ENCODE measurements at places on chromosomes 4 and X.

- DNase-seq, result no peak
Measured at GRCh38 chr4:54041100-54041499, 23.3 kb downstream of the CHIC2 start.

DNA sequence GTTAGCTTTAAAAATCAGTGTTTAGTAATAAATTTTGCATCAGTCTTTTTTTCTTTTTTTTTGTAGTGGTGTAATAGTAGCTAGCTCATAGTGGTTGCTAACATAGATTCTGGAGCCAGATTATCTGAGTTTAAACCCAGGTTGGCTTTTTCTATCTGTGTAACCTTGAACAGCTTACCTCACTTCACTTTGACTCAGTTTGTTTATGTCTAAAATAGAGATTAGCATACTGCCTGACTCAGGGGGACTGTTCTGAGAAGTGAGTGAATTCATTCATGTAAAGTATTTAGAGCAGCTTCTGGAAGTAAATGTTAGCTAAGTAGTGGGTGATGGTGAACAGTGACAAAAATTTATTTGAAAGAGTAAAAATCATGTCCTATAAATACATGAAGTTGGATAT is 32.9 kb downstream of the CPEB2 start:
- DNase-seq, result no peak

DNA sequence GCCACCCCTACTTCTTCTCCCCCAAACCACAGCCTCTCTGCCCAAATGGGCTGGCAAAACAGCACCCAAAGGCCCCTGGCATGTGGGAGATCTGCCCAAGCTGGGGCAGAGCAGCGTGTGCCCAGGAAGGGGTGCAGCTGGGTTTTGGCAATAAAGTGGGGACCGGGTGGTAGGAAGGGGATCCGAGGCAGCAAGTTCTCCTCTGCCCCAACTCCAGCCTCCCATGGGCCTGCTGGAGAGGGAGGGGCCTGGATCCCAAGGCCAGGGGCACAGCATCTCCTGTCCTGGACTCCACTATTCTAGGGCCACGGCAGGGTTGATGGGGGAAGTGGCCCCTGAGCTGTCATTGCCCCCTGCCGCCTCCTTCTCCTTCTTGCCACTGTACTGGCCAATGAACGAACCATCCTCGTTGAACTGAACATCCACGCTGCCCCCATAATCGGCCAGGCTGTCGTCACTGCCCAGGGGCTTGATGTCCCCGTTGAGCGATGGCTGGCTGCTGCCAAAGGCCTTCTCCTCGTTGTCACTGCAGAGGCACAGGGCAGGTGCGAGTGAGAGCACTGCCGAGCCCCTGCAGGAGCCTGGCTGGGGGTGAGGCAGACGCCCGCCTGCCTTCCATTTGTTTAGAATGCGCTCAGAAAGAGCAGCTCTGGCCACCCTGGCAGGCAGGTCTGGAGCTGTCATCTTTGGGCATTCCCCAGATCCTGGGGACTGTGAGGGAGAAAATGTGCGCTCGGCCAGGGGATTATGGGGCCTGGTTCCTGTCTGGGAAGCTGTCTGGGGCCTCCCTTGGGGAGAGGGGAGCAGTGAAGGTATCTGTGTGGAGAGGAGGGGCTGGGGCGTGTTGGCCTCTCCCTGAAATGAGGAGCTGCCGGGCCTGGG is 23.4 kb downstream of the L1CAM start:
- DNase-seq, result no peak

- no peak for DNase-seq
Measured at GRCh38 chrX:1587161-1587560, 4.2 kb upstream of the AKAP17A start.

GRCh38 chr4:129682586-129682985 is 586.6 kb downstream of the C4orf33 start:
- no peak for DNase-seq

- peak; percentile 53 for DNase-seq
Measured at GRCh38 chr4:87882321-87882720, 49.6 kb downstream of the MEPE start.

GRCh38 chrX:136386826-136387225 is 86.1 kb downstream of the ADGRG4 start:
- no peak for DNase-seq

DNA sequence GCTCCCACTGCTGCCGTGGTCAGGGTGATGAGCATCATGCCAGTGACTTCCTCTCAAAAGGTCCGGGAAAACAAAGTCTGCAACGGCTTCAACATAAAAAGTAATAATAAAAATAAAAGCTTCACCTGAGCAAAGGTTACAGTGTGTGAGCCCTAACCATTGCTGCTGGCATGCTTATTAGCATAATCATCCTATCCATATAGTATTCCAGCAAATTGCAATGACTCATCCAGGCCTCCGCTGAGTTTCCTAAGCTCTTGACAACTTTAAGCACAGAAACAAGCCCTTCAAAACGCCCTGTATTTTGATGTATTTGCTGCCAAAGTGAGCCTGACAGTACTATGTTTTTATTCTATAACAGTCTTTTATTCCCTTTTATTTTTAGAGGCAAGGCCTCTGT is 100.5 kb downstream of the AASDH start:
- peak; percentile 35 for DNase-seq

GRCh38 chrX:74450803-74451449 is 29.6 kb downstream of the SLC16A2 start:
- DNase-seq, result peak; percentile 87

DNA sequence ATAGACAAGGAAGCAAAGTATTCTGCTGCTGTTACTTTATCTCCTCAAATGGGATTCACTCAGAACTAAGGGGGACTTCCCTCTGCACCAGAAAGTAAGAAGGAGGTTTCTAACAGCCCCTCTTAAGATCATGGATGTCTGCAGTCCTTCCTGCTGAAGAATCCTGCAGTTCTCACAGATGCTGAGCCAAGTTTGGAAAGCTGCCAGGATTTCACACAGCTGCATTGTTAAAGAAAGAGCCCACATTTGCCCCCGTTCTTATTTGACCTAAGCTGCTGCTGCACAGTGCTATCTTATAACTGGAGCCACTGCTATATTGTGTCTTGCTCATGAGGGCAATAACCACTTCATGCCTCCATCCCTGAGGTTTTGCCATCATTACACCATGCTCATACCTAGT is 81.1 kb downstream of the FAAH2 start:
- peak; percentile 5 for DNase-seq

DNA sequence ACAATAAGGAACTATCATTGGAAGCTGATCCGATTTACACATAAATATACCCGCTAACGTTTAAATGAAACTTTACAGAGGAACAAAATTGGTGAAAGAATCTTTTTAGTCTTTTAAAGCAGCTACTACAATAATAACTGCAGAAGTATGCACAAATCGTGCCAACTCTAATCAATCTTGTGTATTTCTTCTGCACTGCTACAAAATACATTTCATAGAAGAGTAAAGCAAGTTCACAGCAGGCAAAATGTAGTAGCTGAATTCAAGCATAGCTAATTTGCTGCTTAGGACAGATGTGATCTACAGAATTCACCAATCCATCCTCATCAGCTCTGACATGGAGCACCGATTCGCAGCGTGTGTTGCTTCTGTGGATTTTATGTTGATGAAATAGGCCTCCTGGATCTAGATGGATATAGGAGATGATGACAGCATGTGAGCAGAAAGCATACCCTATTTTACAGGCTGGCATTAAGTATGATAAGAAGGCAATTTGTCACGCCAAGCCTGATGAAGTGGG is 367.3 kb upstream of the FGF13 start:
- no peak for DNase-seq

GRCh38 chr4:73127839-73128453 is 58.4 kb upstream of the COX18 start:
- peak; percentile 22 for DNase-seq

- no peak for DNase-seq
Measured at GRCh38 chr4:95106408-95106928, 348.7 kb downstream of the BMPR1B start.

- no peak for DNase-seq
Measured at GRCh38 chr4:182126096-182126495, 117.1 kb upstream of the TENM3 start.
